ENCODE measurements at places on chromosomes 12 and 14.

- no peak for DNase-seq
These were observed 48.7 kb upstream of the BCL11B start for GRCh38 chr14:99320621-99321235.

GRCh38 chr12:90233168-90234100 lies 524.8 kb upstream of the ATP2B1 start:
- no peak for DNase-seq

DNA sequence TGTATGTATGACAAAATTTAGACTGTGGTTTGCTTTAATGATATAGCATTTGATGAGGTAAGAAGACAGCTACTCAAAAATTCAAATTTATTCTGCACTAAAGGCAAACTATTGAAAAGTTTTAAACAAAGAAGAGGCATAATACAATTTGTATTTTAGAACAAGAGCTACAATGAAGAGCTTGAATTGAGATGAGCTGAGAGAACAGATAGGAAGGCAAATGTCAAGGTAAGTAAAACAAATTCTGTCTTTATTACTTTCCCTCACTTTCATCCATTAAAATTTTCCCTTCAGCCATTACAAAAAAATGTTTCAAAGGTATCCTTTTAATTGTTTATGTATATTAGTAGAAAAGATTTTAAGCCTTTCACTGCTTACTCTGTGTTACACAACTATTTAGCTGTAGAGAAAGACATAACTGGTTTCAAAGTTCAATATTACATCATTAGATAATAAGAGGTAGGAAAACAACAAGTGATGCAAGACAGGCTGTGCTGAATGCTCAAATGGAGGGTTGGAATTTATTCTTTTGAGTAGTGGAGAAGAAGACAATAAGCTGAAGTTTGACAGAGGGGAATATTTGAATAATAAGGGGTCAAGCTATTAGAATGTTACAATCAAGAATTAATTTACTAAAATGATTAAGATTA lies 1334.1 kb downstream of the FSCB start:
- DNase-seq, result no peak

GRCh38 chr12:125639826-125640225 lies 574.6 kb downstream of the AACS start:
- DNase-seq, result no peak

- no peak for DNase-seq
These were observed 8.6 kb upstream of the SNAPC1 start for GRCh38 chr14:61753631-61754030.

GRCh38 chr14:72836085-72836484 lies 57.8 kb downstream of the DPF3 start:
- no peak for DNase-seq

GRCh38 chr12:102461501-102461900 lies 18.9 kb downstream of the IGF1 start:
- no peak for DNase-seq

DNA sequence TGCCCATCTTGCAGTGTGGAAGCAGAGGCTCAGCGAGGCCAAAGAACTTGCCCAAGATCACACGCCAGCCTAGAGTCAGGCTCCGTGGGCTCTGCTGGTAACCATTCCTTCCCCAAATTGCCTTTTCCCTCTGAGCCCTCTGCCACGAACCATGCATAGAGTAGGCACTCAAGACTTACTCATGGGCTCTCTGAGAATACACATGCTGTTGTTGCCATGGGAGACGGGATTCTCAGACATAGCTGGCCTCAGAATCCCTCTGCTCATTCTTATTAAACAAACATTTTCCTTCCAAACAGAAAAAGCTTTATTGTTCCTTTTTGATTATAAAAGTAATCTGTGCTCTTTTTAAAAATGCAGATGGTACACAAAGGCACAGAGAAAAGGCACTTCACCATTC lies 52.5 kb upstream of the WSCD2 start:
- no peak for DNase-seq

DNA sequence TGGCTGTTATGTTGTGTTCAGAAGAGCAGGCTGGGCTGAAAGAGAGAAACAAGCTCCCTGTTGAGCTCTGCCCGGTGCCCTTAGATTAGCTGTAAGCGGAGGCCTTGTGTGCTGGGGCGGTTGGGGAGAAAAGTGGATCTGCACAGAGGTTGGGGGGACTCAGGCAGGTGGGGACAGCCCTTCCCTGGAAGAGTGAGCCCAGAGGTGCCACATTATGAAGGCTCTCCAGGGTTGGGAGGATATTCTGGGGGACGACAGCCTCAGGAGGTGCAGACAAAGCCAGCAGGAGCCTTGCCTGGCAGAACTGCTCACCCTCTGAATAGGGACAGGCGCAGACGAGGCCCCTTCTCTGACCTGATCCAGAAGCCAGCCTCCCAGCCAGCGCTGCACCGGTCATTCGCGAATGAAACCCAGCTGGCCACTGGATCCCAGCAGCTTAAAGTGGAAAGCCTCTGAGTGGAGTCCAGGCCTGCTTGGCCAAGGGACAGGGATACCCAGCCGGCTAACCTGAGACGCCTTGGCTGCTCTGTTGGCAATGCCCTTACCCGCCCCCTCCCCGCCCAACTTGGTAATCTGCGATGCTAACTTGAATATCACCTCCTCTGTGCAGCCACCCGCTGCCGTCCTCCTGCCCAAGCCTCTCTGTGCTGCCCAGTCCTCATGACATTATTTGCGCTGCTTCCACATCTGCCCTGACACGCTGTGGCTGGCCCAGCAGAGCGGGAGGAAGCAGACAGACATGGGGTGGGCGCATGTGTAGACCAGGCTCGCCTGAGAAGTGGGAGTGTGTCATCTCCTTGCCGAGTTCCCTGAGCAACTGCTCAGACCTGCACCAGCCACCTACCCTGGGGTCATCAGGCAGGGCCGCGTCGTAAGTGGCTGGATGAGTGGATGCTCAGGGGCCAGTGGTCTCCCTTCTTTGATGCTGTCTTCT lies 5.6 kb downstream of the HIP1R start:
- DNase-seq, result no peak

DNA sequence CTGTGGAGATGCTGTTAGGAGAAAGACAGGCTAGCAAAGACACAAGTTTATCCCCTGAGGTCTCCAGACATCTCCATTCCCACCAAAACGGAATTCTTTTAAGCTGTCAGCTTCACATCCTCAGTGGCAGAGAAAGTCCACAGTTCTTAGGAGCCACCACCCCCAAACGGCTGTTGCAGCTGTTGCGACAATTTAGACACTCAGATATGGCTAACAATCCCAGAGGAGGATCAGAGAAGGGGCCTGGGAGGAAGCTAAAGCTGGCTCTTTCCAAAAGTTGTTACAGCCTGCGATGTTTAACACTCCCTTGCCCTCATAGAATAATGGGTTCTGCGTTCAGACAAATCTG lies 1.9 kb upstream of the ATP5MC2 start:
- DNase-seq, result no peak

- no peak for DNase-seq
These were observed 93.7 kb downstream of the HMGA2 start for GRCh38 chr12:65918021-65918420.
